Fibroblast of skin of scalp (primary cell): ENCODE measurements at places on chromosomes 1 and 21.

- DNase-seq = peak; percentile 83
These were observed 23.1 kb downstream of the EIF2D start for GRCh38 chr1:206589206-206589605.

- DNase-seq = no peak
These were observed 58.4 kb downstream of the S1PR1 start for GRCh38 chr1:101295209-101295608.

- no peak for DNase-seq
These were observed 27.4 kb downstream of the ETS2 start for GRCh38 chr21:38833117-38833516.

- DNase-seq = no peak
These were observed 124.7 kb downstream of the TYW3 start for GRCh38 chr1:74857676-74858075.

DNA sequence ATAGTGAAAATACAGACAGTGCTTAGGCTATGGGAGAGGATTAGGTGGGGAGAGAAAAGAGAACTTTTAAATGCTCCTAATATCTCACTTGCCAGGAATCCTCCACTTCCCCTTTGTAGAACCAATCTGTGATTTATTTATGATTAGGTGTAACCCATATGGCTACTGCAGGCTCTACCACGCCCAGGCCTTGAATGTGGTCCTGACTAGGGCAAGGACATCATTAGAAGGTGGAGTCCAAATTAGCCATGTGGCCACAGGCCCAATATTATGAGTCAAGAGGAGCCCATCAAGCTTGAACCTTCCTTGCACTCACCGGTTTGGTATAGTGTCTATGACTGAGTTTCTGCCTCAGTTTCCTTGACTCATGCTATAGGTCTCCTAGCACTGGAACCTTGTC lies 141.4 kb downstream of the HMGB4 start:
- no peak for DNase-seq

DNA sequence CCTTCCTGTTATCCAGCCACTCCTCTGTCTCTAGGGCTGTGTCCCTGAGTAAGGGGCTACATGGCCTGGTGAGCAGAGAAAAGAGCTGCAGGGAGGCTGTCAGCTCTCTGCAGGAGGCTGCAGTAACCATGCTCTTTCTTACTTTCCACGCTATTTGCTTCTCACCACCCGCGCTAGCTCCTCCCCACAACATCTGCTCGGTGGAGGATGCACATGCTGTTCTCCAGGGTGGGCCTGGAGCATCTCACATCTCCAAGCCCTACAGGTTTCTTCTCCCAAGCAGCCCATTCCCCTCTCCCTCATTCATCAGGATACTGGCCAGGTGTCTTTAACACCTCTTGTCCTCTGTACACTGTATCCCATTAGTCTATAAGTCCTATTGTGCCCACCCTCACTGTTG lies 103.8 kb downstream of the IER5 start:
- DNase-seq = no peak

DNA sequence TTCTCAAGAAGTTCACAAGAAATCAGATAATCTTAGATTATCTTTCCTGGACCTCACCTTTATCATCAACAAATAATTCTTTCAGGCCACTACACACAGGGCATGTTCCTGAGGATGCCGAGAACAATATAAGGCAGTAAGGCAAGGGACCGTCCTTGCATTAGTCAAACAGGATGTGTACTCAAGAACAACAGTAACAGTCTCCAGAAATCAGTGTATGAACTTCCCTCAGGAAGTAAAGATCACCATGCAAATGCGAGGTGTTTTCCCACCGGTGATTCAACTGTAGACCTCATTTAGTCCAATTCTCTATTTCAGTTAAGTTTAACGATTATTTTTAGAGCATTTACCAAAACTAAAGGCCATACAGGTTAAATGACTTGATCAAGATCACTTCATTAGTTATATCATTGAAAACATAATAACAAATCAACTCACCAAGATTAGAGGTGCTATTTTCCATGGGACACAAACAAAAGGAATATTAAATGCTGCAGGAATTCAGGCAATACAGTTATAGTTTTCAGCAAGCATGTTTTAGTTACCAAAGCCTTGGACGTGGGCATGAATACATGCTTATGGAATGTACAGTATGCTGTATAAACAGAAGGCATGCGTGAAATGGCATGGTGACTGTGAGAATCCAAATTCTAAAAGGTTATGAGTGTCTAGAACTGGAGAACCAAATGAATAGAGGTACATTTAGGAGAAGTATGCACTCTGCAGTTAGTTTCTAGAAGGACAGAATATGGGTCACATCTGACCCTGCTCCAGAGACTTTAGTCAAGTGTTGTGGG lies 145.2 kb downstream of the TNR start:
- peak; percentile 62 for DNase-seq

DNA sequence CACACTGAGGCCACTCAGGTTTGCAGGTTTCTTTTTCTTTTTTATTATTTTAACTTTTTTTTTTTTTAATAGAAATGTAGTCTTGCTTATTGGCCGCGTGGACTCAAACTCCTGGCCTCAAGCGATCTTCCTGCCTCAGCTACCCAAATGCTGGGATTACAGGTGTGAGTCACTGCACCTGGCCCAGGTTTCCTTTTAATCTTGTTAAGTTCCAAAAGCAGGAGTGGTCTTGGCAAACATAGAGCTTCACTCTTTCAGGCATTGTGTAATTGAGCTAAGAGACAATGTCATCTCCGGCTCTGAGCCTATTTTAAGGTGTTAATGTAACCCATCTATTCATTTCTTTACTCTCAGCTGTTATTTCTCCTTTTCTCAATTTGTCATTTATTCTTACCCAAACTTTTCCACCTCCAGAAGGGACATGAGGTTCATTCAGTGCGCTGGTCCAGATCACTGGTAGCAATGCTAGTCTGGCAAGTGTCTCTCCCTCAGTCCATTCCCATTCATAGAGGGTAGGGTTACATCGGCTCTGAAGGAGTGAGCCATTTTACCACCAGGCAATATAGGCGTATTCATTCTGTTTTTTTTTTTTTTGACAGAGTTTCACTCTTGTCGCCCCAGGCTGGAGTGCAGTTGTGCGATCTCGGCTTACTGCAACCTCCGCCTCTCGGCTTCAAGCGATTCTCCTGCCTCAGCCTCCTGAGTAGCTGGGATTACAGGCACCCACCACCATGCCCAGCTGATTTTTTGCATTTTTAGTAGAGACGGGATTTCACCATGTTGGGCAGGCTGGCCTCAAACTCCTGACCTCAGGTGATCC lies 11.3 kb upstream of the MFSD2A start:
- DNase-seq = no peak

DNA sequence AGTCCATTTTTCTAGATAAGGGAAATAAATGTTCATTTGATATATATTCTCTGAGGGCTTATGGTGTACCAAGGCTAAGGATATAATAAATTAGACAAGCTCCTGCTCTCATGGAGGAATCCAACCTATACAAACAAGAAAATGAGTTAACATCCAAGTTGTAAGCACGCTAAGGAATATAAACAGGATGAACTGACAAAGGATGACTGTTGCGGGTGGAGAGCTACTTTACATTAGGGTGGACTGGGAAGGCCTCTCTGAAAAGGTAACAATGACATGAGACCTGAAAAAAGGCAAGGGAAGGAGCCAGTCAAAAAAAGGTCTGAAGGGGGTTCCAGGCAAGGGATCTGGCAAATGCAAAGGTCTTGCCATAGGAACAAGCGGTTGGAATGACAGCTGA lies 3.1 kb downstream of the BCAR3 start:
- DNase-seq = no peak

- no peak for DNase-seq
These were observed 181.5 kb downstream of the PLPP3 start for GRCh38 chr1:56397811-56398231.

DNA sequence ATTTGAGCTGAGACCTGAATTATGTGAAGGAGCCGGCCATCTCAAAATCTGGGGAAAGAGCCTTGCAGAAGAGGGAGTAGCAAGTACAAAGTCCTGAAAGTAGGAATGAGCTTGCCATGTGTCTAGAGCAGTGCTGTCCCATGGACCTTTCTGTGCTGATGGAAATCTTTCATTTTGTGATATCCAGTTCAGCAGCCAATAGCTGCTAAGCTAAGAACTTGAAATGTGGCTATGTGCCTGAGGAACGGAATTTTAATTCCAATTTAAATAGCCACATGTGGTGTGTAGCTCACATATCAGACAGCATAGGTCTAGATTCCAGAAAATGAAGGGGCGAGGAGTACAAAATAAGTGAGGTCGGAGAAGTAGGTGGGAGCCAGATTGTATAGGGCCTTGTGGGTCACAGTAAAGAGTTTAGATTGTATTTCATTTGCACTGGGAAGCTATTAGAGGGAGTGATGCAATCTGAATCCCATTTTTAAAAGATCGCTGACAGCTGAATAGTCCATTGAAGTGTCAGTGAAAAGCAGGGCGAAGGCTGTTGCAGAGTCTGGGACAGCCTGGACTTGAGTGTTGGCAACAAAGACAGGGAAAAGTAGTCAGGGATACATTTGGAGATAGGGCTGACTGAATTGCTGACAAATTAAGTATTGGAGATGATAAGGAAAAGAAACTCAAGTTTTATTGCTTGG lies 80.3 kb downstream of the TMEM200B start:
- DNase-seq = peak; percentile 7

DNA sequence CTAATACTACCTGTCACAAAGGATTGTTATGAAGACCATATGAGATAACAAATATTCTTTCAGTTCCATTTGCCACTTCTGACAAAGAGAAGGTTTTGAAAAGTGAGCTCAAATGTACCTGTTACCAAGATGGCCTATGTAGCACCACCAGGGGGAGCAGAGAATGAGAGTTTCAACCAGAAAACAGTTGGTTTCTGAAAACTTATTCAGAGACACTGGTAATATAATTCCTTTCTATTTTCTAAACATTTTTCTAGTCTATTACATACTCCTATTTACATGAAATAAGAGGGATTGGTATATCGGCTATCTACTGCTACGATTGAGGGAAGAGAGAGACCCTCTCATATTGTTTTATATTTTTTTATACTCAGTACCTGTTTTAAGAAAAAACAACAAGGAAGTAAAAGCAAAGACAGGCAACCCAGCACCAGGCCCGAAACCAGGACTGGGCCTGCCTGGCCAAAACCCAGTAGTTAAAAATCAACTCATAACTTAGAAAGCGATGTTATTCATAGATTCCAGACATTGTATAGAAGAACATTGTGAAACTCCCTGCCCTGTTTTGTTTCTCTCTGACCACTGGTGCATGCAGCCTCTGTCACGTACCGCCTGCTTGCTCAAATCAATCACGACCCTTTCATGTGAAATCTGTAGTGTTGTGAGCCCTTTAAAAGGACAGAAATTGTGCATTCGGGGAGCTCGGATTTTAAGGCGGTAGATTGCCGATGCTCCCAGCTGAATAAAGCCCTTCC lies 48.3 kb downstream of the IL23R start:
- DNase-seq = no peak

DNA sequence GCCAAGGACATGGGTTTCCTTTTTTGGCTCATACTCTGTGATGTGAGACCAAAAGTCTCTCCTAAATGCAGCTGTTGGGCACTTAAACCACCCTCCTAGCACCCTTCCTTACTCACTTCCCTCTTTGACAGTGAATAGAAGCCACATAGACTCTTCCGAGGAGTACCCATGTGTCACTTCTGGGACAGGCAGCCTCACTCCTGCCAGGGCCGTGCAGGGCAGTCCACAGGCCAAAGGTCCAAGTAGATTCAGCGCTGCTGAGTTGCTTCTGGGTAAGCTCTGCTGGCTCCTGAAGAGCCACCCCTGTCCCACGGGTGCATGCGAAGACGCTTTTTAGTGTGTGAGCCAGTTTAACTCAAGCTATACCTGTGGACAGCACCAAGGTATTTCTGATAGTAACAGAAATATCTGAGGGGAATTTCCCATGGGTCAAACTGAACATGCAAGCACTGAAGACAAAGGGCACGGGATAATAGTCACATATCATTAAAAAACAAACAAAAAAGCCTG lies 36.8 kb upstream of the BMP8B start:
- no peak for DNase-seq

DNA sequence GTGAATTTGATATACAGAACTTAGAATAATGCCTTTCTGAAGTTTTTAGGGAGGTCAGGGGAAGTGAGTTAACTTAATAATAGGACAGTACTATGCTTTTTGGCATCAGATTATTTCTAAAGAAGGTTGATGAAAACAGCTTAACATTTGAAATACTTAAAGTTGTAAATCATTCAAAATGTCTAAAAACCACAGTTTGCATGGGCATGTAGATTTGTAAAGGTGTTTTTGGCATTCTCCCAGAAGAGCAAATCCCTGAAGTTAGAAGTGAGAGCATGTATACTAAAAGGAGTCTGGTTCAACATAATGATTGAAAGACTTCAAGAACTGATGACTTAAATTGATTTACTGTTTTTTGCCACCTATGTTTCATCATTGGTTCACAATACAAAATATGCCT lies 6.7 kb downstream of the DR1 start:
- DNase-seq = no peak

GRCh38 chr1:192878249-192878648 lies 69.4 kb downstream of the RGS2 start:
- peak; percentile 27 for DNase-seq

DNA sequence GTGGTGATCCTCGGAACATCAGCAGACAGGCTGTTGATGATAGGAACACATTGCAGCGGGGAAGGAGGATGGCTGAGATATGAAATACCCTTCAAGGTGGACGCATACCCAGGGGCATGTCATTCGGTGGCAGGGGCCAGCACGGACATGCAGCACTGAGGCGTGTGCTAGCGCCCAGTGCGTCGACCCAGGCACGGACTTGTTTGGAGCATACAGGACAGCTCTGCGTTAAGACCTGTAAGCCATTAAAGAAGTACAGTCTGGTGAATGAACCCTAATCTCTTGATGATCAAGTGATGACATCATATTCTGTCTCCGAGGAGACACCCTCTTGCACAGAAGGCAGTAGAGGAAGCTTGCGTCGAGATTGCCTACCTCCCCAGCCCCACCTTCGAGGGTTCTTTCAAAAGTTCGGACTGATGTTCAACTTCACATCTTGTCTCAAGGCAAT lies 63.6 kb upstream of the KIF26B start:
- DNase-seq = no peak

- DNase-seq = no peak
These were observed 297.9 kb upstream of the GREM2 start for GRCh38 chr1:240909701-240910457.
